ENCODE measurements at places on chromosomes 4 and X.

DNA sequence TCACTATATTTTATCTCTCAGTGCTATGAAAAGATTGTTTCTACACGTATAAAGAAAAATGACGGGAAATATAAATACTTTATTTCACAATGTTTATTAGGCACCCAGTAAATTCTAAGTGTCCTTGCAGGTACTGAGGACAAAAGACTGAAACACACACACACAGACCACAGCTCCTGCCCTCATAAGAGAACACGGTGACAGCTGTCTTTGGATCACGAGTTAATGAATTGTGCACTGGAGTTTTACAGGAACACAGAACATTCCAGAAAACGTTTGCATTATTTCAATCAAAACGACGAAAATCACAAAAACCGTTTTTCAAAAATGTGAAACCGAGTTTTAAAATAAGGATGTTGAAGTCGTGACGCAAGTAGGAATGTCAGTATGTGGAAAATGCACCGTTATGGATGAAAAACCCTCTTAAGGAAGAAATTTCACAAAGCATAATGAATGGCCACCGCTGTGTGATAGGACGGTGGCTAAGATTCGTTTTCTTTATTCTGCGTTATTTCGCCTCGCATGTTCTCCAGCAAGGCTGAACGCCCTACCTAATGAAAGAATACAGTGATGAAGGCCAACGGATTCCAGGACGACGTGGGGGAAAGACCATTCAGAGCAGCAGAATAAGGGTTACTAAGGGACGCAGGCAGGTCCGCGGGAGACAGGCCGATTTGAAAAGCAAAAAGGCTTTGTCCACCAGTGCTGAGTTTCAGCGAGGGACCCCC lies 24.2 kb downstream of the FAM156A start:
- no peak for DNase-seq

DNA sequence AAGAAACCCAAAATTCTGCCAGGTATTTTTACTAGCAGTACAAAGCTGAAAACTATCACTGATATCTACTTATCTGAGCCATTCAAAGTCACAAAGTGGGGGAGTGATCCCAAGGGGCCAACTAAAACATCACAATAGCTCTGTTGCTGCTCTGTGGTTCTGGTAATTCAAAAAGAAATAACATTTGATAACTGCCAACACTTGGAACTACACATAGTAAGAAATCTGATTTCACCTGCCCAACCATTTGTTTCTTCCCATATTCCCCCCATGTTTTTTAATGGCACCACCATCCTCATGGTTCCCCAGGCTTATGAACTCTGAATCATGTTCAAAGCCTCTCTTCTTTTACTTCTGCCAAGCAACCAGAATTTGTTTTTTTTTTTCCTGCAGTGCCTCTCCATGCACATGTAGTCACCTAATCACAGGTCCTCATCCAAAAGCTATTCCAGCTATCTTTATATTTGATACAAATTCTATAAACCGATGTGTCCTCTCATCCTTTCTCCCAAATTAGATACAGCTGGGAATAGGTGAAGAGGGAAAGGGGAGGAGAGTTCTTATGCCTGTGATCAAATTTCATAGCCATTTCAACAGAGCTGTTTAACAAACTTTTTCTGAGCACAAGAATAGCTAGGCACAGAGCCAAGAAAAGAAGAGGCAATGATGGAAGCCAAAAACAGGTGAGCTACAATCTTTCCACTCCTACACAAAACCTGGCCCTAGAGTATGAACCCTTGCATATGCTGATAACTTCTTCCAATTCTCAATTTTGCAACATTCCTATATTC lies 7.7 kb downstream of the AMMECR1 start:
- DNase-seq: no peak

DNA sequence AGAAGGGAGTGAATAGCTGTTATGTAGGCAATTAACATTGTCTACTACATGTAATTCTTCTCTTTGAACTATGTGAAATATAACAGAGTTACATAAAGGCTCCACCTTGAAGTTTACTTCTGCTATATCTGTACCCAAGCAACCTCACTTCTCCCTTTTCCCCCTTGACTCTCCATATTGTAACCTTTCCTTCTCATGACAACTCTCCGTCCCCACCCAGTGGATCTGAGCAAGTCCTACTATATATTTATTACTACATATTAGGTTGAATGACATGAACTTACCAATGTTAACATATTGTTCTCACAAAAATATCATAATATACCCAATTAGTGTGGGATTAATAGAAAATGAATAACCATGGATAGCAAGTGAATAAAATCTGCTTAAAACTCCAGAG lies 93.2 kb upstream of the ATP8A1 start:
- DNase-seq: peak; percentile 23

- no peak for DNase-seq
These were observed 50.9 kb downstream of the COX18 start for GRCh38 chr4:73018595-73018994.

GRCh38 chr4:70994387-70995099 lies 1.1 kb downstream of the DCK start:
- no peak for DNase-seq

GRCh38 chr4:125390126-125390525 lies 75.4 kb downstream of the FAT4 start:
- DNase-seq: no peak

DNA sequence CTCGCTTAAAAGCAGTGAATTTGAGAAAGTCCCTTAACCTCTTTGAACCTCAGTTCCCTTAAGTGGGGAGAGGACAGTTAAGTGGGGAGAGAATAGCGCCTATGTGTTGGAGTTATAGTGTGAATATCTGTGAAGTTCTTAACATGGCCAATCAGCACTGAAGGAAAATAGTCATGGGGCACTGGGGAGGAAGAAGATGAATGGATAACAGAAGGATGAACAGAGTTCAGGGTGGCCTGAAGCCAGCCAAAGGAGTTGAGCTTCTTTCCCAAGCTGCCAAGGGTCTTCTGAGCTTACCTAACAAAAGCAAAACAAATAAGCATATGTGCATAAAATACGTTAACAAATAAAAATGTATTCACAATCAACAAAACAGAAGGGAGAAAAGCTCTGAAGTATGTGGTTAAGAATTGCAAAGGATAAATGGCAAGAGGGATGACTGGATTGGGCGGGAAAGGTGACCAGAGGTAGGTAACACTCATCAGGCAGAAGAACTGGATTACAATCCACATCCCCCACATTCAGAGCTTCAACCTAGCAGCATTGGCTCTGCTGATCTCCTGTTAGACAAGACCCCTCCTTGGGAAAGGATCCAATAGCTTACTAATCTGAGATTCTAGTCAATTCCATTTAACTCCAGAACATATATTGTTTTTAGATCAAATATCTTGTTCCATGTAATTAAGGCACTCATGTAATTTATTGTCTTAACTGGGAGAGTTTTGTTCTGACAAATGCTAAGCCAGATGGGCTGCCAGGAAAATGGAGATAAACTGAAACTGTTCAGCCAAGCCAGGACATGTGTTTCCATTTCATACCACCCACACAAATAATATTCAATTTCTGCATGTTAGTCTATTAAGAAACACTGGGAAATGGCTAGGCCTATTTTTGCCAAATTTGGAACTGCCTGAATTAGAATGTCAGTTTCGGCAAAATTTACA lies 221.2 kb downstream of the LDB2 start:
- DNase-seq: no peak

GRCh38 chrX:153868576-153869472 lies 17.1 kb downstream of the L1CAM start:
- no peak for DNase-seq

DNA sequence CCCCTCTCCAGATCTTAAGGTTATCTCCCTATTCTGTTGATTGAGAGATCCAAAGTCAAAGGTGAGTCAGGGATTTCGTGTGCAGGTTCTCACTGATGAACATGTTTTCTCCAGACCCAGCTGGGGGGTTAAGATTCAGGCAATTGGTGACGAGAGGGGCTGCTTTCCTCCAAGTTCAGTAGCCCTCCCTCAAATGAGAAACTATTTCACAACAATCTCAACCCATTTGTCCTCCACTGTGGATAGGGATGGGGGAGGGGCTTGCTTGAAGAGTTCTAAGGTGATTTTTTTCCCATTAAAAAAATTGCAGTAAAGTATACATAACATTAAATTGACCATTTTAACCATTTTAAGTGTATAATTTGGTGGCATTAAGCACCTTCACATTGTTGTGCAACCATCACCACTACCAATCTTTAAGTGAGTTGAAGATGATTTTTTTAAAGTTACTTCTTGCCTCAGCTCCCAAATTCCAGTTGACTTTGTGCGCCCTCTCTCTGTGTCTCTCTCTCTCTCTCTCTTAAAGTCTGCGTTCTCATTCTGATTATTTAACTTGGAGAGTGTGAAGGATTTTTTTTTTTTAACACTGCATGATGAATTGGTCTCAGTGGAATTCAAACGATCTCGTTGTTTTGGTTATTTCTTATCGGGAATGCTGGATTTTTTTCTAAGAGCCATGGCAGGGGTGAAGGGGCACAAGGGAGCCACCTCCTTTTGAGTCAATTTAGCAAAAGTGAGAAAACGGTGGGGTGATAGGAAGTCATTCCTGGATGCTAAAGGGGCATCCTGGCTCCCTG lies 175.9 kb downstream of the SHROOM3 start:
- DNase-seq: no peak

GRCh38 chr4:135917011-135917410 lies 1615.3 kb downstream of the PCDH18 start:
- no peak for DNase-seq

GRCh38 chrX:10233173-10233572 lies 76.4 kb downstream of the CLCN4 start:
- no peak for DNase-seq

DNA sequence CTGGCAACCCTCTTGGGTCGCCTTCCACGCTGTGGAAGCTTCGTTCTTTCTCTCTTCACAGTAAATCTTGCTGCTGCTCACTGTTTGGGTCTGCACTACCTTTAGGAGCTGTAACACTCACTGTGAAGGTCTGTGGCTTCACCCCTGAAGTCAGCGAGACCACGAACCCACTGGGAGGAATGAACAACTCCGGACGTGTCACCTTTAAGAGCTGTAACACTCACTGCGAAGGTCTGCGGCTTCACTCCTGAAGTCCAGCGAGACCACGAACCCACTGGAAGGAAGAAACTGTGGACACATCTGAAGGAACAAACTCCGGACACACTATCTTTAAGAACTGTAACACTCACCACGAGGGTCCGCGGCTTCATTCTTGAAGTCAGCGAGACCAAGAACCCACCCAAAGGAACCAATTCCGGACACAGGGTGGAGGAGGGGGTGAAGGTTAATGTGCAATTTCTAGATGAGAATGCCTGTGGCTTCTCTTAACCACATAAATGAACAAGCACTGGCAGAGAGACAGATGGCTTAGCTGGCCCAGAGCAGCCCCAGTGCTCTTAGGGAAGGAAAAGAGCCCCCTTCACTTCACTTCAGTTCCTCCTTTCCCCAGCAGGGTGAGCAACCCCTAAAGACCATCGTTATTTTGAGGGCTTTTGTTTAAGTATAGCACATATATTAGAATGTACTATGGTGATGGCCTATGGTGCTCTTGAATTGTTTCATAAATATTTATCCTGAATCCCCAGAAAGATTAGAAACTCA lies 73.0 kb downstream of the LUZP4 start:
- DNase-seq: no peak

DNA sequence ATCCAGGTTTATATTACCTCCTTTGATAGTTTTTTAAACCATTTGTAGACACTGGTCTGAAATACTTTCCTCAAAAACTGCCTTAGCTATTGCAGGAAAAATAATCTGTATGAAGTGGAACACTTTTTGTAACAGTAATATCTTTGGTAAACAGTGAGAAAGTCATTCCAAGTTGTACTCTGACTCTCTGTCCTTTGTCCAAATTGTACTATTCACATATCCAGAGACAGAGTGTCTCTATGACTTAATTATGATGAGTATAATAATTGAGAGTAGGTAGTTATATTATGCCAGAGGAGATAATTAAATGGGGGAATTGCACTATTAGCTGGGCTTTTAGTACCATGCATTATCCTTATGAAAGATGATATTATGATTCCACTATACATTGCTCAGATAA lies 112.6 kb upstream of the LCORL start:
- DNase-seq: no peak

DNA sequence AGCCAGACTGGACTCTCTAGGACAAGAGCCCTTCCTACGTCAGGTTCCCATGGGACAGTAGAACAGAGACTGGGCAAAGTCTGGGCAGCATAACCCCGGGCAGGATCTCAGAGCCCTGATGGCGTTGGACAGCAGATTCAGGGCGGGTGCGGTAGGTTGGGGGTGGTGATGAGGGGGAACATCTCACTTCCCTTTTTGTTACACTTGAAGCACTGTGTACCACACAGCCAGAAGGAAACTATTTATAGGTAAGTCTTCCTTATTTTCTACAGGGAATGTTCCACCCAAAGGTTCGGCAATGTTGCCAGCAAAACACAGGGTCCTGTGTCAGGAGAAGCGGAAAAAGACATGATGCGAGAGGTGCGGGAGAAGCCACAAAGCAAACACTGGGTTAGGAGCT lies 54.3 kb downstream of the TSC22D3 start:
- no peak for DNase-seq

DNA sequence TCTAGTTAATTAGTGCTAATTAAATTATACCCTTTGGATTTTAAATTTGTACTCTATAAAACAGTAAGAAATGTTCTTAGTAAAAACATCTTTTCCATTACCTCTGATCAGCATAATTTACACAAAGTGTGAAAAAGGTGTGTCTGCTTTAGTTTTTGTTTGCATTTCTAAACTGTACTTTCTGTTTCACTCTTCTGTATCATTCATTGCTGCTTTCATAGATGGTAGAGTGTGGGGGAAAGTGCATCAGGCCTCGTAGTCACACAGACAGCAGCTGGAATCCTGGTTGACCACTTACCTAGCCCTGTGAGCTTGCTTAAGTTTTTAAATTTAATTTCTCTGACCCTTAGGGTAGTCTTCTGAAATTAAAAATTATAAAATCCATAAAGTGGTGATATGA lies 275.4 kb upstream of the PITX2 start:
- DNase-seq: no peak

DNA sequence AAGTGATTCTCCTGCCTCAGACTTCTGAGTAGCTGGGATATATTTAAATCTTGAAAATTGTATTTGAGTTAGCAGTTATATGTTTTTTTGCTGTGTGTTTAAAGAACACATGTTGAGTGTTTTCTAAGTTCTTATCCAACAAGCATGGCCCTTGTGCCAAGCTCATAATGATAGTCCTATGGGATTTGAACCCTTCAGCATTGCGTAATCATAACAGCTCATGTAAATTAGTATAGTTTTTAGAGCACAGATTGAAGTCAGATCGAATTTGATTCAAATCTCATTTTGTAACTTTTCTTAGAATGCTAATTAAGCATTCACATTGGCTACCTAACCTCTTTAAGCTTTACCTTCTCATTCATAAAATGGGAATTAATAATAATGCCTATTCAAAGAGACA lies 12.2 kb downstream of the FAM149A start:
- no peak for DNase-seq

DNA sequence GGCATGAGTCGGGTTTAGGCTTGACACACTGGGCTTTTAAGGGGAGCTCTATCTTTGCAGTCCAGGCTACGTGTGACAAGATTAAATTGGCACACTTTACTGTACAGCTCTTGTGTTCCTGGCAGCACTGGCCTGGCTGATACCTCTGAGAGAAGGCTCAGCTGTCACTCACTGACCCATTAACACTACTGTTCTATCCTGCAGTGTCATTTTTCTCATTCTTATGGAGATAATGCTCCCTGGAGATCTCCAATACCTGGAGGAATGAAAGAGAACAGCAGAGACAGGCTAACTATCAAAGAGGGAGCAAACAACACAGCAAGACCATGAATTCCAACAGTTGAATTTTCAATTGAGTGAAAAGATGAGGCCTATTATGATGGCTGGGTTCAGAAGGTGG lies 1.7 kb upstream of the PDHA2 start:
- no peak for DNase-seq

All from stimulated activated CD4-positive, alpha-beta T cell treated with anti-CD3 and anti-CD28 coated beads, Interleukin-15, amount 100 ng/mL, for 24 hours (primary cell).